ENCODE measurements at places on chromosomes 6 and 20.
A peak's percentile ranks its signal among the peaks of the same experiment; 100 is the strongest.

GRCh38 chr6:169918239-169918953 is 167.0 kb downstream of the ERMARD start:
- DNase-seq = peak; percentile 36

- DNase-seq = no peak
Observed at GRCh38 chr6:33140556-33140955, 51.7 kb downstream of the COL11A2 start.

GRCh38 chr20:47258745-47259695 is 97.5 kb downstream of the ZMYND8 start:
- no peak for DNase-seq

- no peak for DNase-seq
Observed at GRCh38 chr20:31923388-31924331, 28.2 kb downstream of the PDRG1 start.

DNA sequence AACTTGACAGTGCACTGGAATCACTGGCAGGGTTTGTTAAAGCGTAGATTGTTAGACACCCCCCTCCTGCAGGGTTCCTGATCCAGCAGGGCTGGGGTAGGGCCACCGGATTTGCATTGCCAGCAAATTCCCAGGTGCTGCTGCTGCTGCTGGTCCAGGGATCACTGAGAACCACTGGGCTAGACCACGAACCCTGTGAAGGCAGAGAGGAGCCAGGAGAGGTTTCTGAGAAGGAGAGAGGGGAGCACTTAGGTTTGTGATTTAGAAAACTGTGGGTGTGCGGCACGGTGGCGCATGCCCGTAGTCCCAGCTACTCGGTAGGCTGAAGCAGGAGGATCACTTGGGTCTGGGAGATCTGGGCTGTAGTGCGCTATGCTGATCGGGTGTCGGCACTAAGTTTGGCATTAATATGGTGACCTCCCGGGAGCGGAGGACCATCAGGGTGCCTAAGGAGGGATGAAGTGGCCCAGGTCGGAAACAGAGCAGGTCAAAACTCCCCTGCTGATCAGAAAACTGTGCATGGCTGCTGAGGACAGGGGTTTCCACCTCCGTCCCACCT is 53.6 kb upstream of the FAM83D start:
- no peak for DNase-seq

GRCh38 chr20:46559001-46559400 is 8.5 kb upstream of the OCSTAMP start:
- DNase-seq = no peak

- peak; percentile 5 for DNase-seq
Observed at GRCh38 chr6:50816947-50817645, 1.6 kb upstream of the TFAP2B start.

DNA sequence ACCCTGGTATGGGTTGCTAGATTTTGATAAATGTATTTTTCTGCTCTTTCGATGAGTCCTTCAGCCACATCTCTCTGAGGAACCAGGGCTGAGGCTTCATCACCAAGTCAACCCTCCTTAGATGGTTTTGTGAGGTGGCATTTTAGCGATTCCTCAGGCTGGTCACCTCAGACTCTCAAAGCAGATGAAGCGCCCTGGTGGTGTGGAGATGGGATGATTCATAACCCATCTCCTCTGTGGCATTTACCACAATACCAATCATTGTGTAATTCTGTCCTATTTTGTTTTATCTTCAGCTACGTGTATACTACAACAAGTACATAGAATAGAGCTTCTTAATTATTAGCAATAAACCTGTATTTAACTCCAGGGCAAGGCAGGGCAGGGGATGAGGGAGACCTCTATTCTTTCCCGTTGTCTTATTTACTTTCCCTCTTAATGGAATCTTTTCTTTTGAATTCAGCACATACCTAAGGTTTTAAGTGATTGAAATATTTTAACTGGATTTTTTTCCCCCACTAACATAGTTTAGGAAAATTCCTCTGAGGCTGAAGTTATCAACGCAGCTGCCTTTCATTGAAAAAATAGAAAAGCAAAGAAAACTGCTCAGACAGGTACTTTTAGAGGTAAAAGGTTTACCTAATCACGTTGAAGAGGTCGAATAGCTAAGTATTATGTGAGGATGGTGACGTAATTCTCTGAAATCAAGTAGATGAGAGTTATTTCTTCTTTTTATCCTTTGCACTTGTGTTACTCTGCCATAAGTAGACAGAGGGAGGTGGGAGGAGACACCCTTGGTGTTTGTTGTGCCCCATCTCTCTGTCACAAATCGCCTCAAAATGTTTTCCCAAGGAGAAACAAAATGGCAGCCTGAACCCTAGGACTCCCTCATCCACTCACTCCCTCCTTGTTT is 57.4 kb upstream of the EDN3 start:
- no peak for DNase-seq

DNA sequence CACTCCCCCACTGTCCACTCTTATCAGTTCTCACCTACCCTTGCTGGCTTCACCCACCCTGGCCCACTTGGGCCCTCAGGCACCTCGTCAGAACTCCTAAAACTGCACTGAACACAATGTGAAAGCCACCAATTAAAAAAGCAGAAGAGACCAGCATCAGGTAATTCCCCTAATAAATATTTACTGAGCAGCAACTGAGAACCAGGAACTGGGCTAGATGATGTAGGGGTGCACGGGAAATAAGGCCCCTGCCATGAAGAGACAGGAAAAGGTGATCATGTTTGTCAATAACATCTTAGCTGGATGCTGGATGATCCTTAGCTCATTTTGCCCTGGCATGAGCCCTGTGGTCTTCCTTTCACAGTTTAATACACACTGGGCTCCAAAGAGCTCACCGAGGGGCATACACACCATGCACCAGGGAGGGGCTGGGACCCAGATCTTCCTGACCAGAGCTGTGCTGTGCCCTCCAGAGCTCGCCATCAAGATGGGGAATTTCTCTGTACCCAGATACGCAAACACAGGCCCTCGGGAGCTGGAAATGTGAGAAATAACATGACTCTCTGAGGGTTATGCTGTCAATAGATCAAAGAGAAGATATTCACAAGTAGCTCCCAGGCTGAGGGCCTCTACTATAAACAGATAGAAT is 113.6 kb upstream of the SLC22A16 start:
- DNase-seq = no peak

GRCh38 chr6:23940466-23940865 is 185.5 kb upstream of the NRSN1 start:
- no peak for DNase-seq

GRCh38 chr6:82841309-82841708 is 224.3 kb downstream of the UBE3D start:
- DNase-seq = no peak

DNA sequence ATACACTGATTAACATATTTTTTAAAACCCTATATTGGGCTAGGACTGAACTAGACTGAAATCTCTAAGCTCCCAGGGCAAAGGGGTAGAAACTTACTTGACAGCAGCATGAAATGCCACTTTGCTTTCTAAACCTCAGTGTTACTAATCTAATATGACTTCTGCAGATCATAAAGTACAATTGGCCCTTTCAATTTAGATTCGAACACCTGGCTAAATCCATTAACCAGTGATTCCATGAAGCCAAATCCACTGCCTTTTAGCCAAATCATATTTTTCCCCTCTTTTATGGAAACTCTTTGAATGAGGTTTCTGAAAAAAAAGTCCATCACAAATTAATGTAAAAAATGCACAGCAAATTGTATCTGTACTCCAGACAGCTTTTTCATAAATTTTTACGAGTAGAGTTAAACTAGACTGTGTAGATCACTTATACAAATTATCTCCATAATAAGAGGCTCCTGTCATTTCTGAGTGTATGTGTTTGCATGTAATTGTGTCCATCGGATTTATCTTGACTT is 25.7 kb downstream of the EPHA7 start:
- no peak for DNase-seq

- no peak for DNase-seq
Observed at GRCh38 chr6:18049646-18050045, 62.2 kb upstream of the KIF13A start.

GRCh38 chr20:42963796-42964195 is 225.9 kb downstream of the PTPRT start:
- DNase-seq = no peak

- DNase-seq = peak; percentile 11
Observed at GRCh38 chr6:149961728-149962425, 1.9 kb upstream of the ULBP1 start.

All from tongue (tissue), 3 donors.